ENCODE measurements at places on chromosomes 2 and 18. TPM values are rescaled to one million over a fixed set of nuclear protein-coding genes. Genes with fewer than 3 reads are reported as not detected.

GRCh38 chr2:221612161-221612560 is 40.1 kb upstream of the EPHA4 start:
- no peaks in the 10 kb centered on the region for H3K36me3 ChIP-seq
- no peaks in the 10 kb centered on the region for H3K27me3 ChIP-seq
- H3K4me1 ChIP-seq: no peaks in the 10 kb centered on the region
- no peak overlapping the region for H3K4me3 ChIP-seq
- no peak for DNase-seq

- H3K36me3 ChIP-seq: no peaks in the 10 kb centered on the region
- H3K27me3 ChIP-seq: no peaks in the 10 kb centered on the region
- no peak overlapping the region for H3K4me3 ChIP-seq
- no peak overlapping the region for H3K27ac ChIP-seq
- DNase-seq: no peak
- H3K4me1 ChIP-seq: no peaks in the 10 kb centered on the region
Observed at GRCh38 chr2:218193701-218194100, 23.3 kb upstream of the ARPC2 start.

- H3K4me3 ChIP-seq: no peak overlapping the region
- peak; percentile 52 for DNase-seq
- no peaks in the 10 kb centered on the region for H3K27me3 ChIP-seq
Observed at GRCh38 chr2:66495788-66496640, 61.1 kb downstream of the MEIS1 start.

- H3K36me3 ChIP-seq: peaks cover 9% of the 10 kb centered on the region
- no peak overlapping the region for H3K27ac ChIP-seq
- DNase-seq: no peak
- H3K27me3 ChIP-seq: no peaks in the 10 kb centered on the region
- H3K4me3 ChIP-seq: no peak overlapping the region
Observed at GRCh38 chr2:157822533-157822932, 53.6 kb downstream of the ACVR1 start.

- no peak for DNase-seq
- H3K4me1 ChIP-seq: peaks cover 17% of the 10 kb centered on the region
- H3K4me3 ChIP-seq: peak overlapping the region; percentile 47
- H3K27ac ChIP-seq: peak overlapping the region; percentile 12
- H3K27me3 ChIP-seq: no peaks in the 10 kb centered on the region
- no peaks in the 10 kb centered on the region for H3K36me3 ChIP-seq
Observed at GRCh38 chr2:24454294-24454693, 36.8 kb upstream of the NCOA1 start.

DNA sequence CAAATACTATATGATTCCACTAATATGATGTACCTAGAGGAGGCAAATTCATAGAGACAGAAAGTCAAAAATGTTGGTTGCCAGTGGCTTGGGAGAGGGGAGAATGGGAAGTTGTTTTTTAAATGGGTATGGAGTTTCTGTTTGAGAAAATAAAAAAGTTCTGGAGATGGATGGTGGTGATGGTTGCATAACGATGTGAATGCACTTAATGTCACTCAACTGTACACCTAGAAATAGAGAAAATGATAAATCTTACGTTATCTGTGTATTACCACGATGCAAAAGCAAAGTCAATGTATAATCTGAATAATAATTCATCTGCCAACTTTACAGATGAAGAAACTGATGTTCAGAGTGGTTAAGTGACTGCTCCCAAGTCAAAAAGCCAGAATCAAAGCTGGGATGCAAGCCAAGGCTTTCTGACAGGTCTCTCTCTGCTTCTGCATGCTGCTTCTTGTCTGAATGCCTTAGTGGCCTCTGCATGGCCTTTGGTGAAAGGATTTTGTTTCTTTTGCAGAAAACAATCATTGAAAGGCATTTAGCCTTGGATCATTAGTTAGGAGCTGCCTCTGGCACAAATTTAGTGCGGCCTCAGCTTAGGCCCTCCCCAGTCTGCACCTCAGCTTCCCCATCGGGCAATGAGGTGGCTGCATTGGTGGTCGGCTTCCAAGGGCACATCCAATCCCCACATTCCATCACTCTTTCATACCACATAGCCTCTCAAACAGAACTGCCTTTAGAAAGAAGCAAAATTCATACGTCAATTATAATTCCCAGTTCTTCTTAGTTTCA is 46.5 kb upstream of the MYCN start:
- no peak overlapping the region for H3K27ac ChIP-seq
- peaks cover 6% of the 10 kb centered on the region for H3K4me1 ChIP-seq
- no peaks in the 10 kb centered on the region for H3K36me3 ChIP-seq

- no peaks in the 10 kb centered on the region for H3K36me3 ChIP-seq
- H3K27ac ChIP-seq: no peak overlapping the region
- no peaks in the 10 kb centered on the region for H3K4me1 ChIP-seq
- no peaks in the 10 kb centered on the region for H3K27me3 ChIP-seq
- H3K4me3 ChIP-seq: no peak overlapping the region
Observed at GRCh38 chr2:169160926-169161481, 91.6 kb downstream of the DHRS9 start.

DNA sequence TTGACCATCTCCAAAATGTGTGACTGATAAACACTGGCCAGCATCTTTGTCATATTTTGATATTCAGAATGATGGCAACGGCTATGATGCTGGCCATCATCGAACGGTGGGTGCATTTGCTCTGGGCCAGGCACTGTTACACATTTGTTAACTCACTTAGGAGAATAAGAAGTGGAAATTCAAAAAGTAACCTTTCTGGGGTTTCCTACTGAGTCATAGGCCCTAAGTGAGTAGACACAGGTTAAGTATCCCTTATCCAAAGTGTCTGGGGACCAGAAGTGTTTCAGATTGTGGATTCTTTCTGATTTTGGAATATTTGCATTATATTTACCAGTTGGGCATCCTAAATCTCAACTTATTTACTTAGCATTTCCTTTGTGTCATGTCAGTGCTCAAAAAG is 64.7 kb upstream of the TMEM87B start:
- no peak overlapping the region for H3K27ac ChIP-seq
- H3K4me3 ChIP-seq: no peak overlapping the region
- no peaks in the 10 kb centered on the region for H3K4me1 ChIP-seq
- peaks cover 3% of the 10 kb centered on the region for H3K36me3 ChIP-seq

Gene HDLBP
- total RNA-seq: 387 TPM

Gene GALNT5
- 1.0 TPM for total RNA-seq

Gene LINC00305
- total RNA-seq: not detected

Gene ABCB6
- 12.1 TPM for total RNA-seq

Gene IL36RN
- total RNA-seq: not detected

Gene FBXO48
- 0.56 TPM for total RNA-seq
